ENCODE measurements at places on chromosomes 12 and 14.
A peak's percentile ranks its signal among the peaks of the same experiment; 100 is the strongest.

- no peak for DNase-seq
Observed at GRCh38 chr12:29208060-29208459, 59.0 kb downstream of the FAR2 start.

GRCh38 chr14:50520947-50521815 is 11.2 kb downstream of the MAP4K5 start:
- peak; percentile 43 for DNase-seq

GRCh38 chr14:61153431-61153830 is 127.7 kb downstream of the TMEM30B start:
- DNase-seq, result no peak

DNA sequence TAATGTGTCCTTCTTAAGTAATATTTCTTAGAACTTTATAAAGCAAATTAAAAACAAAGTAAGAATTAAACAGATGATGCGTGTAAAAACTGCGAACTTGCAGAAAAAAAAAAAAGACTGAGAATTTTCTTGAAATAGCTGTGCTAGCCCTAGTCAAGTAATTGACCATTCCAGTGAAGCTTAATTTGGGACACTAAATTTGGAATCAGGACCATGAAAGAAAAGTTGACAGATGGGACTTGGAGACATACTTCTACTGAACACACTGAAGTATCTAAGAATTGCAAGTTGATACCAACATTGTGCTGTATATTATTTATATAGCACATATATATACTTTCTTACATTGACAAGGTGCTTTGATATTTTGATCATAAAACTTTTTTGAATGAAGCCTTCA is 386.6 kb downstream of the KCNH5 start:
- DNase-seq, result no peak

GRCh38 chr14:98259881-98260280 is 1012.1 kb downstream of the BCL11B start:
- no peak for DNase-seq

- no peak for DNase-seq
Observed at GRCh38 chr12:132787877-132788276, 26.2 kb upstream of the ANKLE2 start.

DNA sequence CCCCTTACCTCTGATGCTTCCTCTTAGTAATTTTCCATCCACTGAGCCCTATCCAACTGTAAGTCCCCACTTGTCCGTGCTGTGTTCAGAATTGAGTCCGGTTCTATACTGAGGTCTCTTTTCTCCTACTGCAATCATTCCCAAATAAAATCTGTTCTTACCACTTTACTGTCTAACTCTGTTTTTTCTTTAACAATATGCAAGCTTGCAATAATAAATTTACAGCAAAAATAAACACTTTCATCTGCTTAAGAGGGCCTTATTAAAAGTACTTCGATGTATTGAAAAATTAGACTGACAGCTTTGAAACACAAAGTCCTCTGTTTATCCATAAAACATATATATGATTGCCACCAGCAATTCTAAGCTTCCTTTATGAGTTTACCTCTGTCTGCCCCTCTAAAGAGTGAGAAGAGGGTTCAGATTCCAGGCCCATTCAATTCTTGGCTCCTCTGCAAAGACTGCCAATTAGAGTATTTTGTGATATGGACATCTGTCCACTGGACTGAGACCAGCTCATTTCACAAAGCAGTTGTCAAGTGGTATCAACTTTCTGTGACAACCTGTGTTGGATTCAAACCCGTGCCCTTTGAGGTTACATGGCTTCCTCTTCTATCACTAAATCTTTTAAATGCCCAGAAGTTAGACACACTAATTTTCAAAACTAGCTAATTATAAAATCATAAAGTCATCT is 39.9 kb upstream of the G2E3 start:
- DNase-seq, result no peak

- no peak for DNase-seq
Observed at GRCh38 chr12:6987956-6988553, 17.3 kb downstream of the EMG1 start.

GRCh38 chr12:65125247-65125646 is 4.1 kb upstream of the WIF1 start:
- DNase-seq, result no peak

DNA sequence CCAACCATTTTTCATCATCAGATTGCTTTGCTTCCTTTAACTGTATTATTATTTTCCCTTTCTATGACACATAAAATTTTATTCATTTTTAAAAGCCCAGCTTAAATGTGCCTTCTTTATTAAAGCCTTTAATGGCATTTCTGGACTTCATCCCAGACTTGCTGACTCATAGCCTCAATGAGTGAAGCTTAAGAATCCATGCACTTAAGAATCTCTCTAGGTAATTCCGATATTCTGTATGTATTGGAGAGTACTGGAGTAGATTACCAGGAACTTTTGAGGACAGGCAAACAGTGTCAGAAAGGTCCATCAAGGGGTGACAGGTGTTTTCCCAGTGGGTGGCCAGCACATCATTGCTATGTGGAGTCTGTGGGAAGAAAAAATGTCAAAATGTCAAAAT is 107.9 kb downstream of the PTPRQ start:
- DNase-seq, result no peak
